Kasumi-1 (cell line): ENCODE measurements at places on chromosomes 1 and 21.
A peak's percentile ranks its signal among the peaks of the same experiment; 100 is the strongest.

GRCh38 chr1:64161357-64161941 is 42.0 kb upstream of the UBE2U start:
- no peak for DNase-seq

- no peak for DNase-seq
Measured at GRCh38 chr1:67646145-67647035, 38.6 kb upstream of the GADD45A start.

DNA sequence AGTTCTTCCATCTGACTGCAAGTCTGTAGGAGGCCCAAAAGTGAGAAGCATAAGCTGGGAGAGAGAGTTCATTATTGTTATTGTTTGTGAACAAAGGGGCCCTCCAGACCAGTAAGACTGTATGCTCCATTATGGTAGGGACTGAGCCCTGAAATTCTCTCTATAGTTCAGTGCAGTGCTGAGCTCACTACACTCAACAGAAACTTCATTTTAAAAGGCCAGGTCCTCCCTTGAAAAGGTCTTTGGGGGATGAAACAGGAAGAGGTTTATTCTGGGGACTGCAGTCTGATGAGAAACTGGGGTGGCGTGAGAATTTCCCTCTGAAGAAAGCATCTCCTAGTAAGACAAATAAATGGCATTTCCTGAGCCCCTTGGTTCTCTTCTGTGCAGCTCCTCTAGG is 5.5 kb upstream of the GATAD2B start:
- no peak for DNase-seq

GRCh38 chr1:233342086-233342485 is 14.6 kb downstream of the MAP3K21 start:
- no peak for DNase-seq

GRCh38 chr1:14366091-14367018 is 232.1 kb upstream of the KAZN start:
- DNase-seq: no peak

- DNase-seq: no peak
Measured at GRCh38 chr1:182193908-182194550, 132.5 kb upstream of the ZNF648 start.

DNA sequence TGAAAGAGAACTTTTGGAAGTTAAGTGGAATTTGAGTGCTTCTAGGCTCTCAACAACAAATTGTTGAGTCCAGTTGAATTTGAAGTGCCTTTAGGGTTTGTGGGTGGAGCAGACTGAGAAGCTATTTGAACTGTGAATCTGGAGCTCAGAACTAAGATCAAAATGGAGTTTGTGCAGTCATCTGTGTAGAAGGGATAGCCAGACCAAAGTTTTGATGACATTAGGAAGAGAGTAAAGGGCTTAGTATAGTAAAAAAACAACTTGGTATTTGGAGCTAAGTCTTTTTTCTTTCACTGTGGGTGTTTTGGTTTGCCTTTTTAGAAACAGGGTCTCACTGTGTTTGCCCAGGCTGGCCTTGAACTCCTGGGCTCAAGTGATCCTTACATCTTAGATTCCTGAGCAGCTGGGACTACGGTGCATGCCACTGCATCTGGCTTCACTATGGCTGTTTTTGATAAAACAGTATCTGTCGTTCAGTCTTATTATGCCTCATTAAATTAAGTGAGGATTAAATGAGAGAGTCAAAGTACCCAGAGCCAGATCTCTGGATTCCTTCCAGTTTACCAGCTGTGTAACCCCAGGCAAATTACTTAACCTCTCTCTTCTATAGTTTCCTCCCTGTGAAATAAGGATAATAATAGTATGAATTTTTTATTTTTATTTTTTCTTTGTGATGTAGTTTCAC is 20.0 kb downstream of the HDAC1 start:
- DNase-seq: no peak

GRCh38 chr1:72100771-72101170 is 181.6 kb downstream of the NEGR1 start:
- peak; percentile 86 for DNase-seq

DNA sequence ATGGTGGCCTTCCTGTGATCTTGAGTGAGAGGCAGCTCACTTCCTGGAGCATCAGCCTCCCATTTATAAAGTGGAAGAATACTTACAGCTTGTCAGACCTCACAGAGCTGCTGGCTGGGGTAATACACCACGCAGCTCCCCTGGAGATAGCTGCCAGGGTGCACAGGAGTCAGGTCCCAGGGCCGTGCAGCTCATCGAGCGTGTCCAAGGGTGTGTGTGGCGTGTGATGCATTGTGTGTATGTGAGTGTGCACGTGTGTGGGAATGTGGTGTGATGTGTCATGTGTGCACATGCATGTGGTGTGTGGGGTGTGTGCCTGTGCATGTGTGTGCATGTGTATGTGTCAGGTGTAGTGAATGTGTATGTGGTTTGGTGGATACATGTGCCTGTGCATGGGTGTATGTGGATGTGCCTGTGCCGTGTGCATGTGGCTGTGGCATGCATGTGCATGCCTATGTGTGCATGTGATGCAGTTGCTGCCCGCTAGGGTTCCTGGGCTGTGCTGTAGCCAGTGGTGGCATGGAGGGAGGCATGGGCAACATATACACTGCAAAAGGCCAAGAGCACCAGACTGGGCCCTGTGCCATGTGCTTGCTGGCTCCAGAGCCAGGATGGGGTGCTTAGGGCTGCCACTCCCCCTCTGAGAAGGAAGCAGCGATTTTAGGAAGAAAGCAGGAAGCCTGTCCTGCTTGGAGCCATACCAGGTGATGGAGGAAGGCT is 24.6 kb downstream of the WNT3A start:
- no peak for DNase-seq
